Activated CD4-positive, alpha-beta memory T cell treated with anti-CD3 and anti-CD28 coated beads for 36 hours (primary cell): ENCODE measurements at places on chromosomes 5 and 9.
A peak's percentile ranks its signal among the peaks of the same experiment; 100 is the strongest.

- no peak for DNase-seq
These were observed 92.5 kb downstream of the SIL1 start for GRCh38 chr5:139105621-139106071.

GRCh38 chr5:31029925-31030324, 163.6 kb upstream of the CDH6 start:
- DNase-seq, result no peak

- DNase-seq, result no peak
These were observed 649.1 kb downstream of the BNC2 start for GRCh38 chr9:16221366-16221765.

DNA sequence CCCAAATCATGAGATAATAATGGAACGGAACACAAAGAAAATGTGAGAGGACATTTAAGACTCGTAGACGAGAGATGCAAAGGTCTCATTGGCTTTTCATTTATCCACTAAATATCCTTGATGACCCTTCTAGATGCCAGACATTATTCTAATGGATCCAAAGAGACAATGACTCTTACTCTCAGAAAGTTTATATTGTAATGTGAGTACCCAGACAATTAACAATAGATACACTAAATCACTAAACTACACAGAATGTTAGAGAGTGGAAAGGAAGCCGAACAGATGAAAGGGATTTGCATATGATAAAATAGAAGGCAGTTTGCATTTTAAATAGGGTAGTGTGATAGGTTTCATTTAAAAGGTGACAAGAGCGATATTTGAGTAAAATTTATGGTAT, 973.3 kb downstream of the TAF11L14 start:
- no peak for DNase-seq

DNA sequence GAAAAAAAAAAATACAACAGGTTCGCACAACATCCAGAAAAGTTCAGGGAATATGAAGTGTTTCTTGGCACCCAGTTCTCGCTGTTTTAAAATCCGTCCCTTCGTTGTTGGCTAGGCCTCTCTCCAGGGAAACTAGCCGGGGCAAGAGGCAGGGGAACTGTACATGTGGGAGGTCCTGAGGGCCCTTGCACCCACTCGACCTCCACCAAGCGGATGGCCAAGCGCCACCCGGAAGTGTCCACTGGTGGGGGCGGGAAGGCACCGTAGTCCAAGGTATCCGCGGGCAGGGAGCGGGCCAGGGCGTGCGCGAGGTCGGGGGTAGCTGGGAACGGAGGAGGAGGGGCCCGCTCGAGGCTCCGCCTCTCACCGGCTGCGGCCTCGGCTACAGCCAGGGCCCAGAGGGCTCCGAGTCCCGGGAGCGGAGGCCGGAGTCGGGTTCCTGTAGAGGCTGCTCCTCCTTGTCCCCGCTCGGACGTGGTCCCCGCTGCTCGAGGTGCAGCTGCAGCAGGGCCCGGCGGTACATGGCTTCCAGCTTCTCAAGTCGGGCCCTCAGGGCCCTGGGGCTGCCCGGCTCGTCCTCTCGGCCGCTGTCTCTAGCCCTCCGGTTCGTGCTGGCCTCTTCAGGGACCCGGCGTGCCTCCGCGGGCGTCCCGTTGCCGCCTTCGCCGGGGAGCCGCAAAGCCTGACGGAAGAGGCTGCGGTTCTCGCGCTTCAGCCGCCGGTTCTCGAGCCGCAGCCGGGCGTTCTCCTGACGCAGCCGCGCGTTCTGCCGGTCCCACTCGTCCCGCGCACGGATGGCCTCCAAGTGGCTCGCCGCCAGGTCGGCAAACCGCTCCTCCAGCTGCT, 720 bp downstream of the TUSC1 start:
- DNase-seq, result no peak

DNA sequence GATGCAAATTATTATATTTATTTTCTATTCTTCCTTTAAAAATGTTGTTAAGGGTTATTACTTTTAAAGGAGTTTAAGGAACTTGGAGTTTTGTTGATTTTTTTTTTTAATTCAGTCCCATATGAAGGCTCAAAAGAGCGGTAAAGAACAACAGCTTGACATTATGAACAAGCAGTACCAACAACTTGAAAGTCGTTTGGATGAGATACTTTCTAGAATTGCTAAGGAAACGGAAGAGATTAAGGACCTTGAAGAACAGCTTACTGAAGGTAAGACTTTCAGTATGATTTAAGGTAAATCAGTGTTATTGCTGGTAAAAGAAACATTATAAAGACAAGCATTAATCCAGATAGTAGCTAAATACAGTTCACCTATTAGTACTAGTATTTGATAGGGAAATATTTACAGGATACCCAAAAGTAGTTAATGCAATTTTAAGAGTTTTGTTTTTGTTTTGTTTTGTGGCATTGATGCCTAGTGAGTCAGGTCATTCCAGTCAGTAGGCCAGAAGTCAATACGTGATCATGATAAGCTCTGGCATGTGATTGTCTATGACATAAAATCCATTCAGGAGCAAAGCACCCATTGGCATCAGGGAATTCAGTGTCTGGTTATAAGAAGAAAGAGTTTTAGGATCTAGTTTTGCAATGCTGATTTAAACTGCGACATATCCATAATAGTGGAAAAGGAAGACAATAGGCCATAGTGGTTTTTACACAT, 49.2 kb downstream of the CNTRL start:
- no peak for DNase-seq

- DNase-seq, result no peak
These were observed 624.5 kb downstream of the RAB3C start for GRCh38 chr5:59207401-59207800.

- DNase-seq, result no peak
These were observed 49.2 kb downstream of the PLEKHG4B start for GRCh38 chr5:141211-141610.

DNA sequence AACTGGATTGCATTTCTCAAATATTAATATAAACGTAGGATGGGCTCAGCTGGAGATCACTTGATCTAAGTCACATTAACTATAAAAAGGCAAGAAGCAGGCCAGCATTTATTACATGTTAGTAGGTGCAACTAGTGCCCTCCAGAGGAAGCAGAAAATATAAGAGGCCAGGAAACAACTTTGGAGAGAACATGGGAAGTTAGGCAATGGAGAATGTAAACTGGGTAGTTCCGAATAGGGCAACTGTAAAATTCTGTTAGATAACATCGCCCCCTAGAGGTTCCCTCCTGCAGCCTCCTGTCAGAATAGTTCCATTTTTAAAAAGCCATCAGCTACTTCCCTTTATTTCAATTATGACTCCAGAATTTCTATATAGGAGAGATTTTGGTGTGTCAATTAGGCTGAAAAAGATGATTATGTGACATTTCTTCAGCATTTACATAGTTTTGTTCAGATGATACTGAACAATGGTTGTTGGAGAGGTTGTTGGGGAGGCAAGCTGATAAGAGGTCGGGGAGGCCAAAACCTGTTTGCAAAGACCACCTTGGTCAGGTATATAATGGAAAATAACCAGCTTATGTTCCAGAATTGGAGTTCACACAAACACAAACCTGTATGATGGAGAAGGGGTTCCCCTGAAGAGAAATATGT, 22.4 kb downstream of the CCL28 start:
- peak; percentile 58 for DNase-seq

GRCh38 chr5:122355324-122355723, 43.3 kb downstream of the SNCAIP start:
- DNase-seq, result no peak

DNA sequence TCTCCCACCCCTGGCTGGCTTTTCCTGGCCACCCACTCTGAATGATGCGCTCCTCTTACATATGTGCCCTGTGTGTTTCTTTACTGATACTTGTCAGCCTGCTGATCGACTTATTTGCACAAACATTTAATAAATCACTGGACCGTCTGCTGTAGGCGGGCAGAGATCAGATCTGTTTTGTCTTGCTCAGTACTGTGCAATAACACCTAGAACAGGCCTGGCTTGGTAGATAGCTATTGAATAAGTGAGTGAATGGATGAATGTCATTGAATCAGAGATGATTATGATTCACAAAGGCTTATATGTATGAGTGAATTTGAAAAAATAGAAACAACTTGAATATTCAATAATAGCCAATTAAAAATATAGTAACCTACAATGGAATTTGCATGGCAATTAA, 165.1 kb downstream of the RGS3 start:
- no peak for DNase-seq

DNA sequence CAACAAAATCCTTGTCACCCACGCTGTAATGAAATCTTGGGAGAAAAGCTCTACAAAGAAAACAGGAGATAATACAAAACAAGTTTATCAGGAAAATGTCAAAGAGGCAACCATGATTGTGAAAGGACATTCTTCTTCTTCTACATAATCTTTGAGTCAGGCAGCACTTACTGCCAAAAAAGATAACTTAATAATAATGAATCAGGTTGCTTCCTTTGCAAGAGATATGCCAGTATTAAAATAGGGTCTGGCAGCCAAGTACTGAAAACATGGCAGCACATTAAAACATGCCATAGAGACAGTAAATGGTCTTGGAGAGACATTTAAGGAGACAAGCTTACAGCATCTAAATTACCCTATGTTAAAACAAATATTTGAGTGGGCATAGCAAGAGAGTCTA, 1573.4 kb downstream of the EFNA5 start:
- no peak for DNase-seq

- no peak for DNase-seq
These were observed 5.8 kb upstream of the LNPEP start for GRCh38 chr5:96930058-96930457.

GRCh38 chr9:89999176-89999533, 394.3 kb downstream of the GADD45G start:
- no peak for DNase-seq

DNA sequence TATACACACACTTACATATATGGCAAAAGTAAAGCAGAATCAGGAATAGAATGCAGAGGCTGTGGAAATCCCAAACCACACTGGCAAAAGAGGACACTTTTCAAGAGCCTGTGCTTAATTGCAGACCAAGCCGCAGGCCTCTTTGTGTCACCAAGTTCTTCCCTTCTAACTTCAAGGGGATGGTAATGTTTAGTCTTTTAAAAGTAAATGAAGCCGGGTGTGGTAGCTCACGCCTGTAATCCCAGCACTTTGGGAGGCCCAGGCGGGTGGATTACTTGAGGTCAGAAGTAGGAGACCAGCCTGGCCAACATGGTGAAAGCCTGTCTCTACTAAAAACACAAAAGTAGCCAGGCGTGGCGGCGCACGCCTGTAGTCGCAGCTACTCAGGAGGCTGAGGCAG, 28.7 kb downstream of the ROR2 start:
- DNase-seq, result no peak

DNA sequence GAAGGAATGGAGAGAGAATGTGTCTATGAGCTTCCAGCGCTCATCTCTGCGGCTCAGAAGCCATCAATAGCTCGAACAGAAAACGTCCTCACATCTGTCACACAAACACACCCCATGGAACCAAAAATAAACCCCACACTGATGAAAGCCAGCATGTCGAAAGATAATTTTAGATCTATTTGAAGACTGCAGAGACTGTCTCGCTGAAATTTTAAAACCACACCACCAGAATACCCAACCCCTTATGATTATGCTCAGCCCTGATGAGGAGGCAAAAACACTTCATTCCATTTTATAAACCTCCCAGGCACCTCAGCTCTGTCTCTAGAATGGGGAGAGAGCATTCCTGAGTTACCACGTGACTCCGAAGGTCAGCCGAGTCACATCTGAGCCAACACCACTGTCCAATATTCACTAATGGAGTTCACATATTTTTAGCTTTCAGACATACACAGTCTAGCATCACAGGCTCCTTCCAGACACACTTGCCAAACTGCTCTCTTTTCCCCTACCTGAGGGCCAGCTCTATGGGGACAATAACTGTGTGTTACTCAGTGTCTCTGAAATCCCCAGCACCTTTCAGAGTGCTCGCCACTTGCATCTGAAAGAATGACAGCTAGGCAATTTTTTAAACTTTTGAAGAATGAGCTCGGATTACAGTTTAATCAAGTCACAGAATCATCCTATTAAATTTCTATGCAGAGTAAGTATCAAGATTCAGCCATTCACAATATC, 63.2 kb downstream of the SERINC5 start:
- DNase-seq, result no peak

- peak; percentile 44 for DNase-seq
These were observed 92.1 kb upstream of the MAP1B start for GRCh38 chr5:72015103-72015548.

DNA sequence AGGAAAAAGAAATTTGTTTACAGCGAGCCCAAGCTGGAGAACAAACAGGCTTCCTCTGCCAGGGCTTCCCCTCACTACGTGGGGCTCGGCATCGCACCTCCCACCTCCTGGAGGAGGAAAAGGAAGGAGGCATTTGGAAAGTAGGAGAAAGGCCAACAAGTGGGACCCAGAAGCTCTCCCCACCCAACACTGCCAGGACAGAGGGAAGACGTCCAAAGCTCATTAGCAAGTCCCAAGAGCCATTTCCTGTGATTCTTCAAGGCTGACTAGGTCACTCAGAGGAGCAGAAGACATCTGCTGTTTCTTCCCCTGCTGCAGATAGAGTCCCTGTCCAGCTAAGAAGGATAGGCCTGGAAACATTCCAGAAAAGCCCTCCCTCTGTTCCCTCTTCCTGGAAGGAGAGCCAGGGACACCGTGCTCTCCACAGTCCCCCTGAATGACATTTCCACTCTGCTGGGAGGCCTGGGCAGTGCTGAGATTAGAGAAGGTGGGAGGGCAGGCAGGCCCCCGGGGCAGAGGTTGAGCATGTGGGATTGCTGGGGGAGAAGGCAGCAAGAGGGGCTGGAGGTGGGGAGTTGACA, 57.0 kb upstream of the NEURL1B start:
- no peak for DNase-seq

DNA sequence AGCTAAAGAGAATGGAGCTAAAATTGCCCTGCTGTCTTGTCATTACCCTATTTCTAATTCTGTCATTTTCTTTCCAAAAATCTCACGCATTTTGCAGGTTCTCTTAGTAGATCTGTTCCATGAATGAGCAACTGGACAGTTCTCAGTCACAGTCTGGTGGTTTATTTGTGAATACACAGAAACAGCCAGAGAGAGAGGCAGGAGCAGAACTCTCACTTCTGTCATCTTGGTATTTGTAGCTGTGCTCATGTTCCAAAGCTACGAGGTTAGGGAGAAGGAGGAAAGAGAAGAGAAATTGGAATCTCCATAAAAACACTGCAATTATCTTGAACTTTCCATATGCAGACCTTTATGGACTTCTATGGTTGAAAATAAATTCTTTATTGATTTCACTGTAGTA, 118.0 kb upstream of the OR13F1 start:
- no peak for DNase-seq

GRCh38 chr9:81424431-81424830, 264.9 kb downstream of the TLE1 start:
- no peak for DNase-seq

- DNase-seq, result peak; percentile 56
These were observed 19.5 kb downstream of the FAM163B start for GRCh38 chr9:133589454-133590227.

- DNase-seq, result no peak
These were observed 810.2 kb upstream of the NUDT12 start for GRCh38 chr5:104372796-104373195.
